Tibial artery (tissue), 4 donors: ENCODE measurements at places on chromosomes 11 and 22.

GRCh38 chr22:33325232-33326004 lies 267.2 kb upstream of the SYN3 start:
- no peak for DNase-seq

DNA sequence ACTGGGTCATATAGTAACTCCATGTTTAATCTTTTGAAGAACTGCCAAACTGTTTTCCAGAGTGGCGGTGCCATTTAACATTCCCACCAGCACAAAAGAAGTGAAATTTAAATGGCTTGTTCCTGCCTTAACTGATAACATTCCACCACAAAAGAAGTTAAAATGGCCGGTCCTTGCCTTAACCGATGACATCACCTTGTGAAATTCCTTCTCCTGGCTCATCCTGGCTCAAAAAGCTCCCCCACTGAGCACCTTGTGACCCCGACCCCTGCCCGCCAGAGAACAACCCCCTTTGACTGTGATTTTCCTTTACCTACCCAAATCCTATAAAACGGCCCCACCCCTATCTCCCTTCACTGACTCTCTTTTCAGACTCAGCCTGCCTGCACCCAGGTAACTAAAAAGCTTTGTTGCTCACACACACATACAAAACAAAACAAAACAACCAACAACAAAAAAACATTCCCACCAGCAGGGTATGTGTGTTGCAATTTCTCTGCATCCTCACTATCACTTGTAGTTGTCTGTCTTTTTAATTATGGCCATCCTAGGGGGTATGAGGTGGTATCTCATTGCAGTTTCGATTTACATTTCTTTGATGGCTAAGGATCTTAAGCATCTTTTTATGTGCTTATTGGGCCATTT lies 109.0 kb downstream of the FAR1 start:
- no peak for DNase-seq

DNA sequence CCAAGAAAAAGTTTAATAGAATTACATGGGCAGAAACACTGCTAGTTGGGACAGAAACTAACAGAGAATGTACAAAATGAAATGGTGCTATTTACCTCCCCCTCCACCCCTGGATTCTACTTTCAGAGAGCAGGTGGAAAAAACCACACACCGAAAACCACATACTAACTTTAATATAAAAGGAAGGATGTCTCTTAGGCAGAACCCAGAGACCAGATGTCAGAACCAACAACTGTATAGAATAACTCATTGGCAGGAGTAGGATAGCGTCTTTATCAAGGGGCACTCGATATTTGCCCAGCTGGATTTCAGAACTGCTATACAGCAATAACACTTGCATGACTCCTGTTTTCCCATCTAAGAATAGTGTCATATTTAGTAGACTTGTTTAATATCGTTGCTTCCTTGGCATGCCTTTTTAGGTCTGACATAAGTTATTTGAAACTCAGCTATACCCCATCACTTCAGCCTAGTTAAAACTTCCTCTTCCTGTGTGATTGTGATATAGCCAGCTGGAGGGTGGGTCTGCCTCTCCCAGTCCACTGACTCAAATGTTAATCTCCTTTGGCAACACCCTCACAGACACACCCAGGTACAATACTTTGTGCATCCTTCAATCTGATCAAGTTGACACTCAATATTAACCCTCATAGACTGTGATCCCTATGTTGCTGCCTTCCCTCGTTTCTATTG lies 1.2 kb downstream of the SLC22A25 start:
- DNase-seq, result no peak

DNA sequence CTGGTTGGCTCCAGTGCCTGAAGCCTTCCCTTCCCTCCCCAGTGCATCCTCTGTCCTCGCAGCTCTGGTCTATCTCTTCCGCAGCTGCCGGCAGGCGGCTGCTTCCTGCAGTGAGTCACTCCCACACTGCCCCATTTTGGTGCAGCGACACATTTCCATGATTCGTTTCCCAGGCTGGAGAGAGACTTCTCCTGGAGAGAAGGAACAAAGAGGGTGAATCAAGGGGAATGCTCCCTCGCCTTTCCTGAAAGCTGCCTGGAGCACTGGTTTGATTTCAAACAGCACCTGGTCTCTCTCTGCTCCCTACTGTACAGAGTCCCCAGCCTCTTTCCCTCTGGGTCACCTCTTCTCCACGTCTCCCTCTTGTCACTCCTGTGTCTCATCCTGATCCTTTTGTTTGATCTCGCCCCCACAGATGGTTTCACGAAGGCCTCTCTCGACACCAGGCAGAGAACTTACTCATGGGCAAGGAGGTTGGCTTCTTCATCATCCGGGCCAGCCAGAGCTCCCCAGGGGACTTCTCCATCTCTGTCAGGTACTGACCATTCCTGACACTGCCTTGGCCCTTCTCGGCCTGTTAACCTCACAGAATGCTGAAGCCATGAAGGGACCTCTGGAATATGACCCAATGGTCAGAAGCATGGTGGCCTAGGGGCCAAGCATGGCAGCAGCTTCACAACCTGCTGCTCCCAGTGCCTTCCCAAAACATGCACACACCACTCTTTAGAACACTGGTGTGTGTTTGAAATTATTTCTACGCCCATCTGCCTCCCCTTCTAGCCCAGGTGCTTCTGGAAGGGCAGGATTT lies at the start of gene TMA7B:
Gene TMA7B (plus strand): TSS at position 758 of the 808 bp plus-strand sequence. CDS start 3,978 bp downstream, outside the sequence.
- no peak for DNase-seq

- no peak for DNase-seq
Observed at GRCh38 chr11:109071262-109071661, 350.7 kb upstream of the C11orf87 start.

GRCh38 chr11:72239849-72240460 lies 4.0 kb downstream of the PHOX2A start:
- DNase-seq, result peak; percentile 84

GRCh38 chr22:36337365-36338130 lies 50.2 kb downstream of the MYH9 start:
- DNase-seq, result no peak
